Right ventricle myocardium inferior (tissue), 1 donor: ENCODE measurements at places on chromosomes 1 and 21. TPM values are rescaled to one million over a fixed set of nuclear protein-coding genes. Genes with fewer than 3 reads are reported as not detected.
A peak's percentile ranks its signal among the peaks of the same experiment; 100 is the strongest.

GRCh38 chr1:54838565-54839180 is 37.5 kb upstream of the TTC22 start:
- no peak for DNase-seq

DNA sequence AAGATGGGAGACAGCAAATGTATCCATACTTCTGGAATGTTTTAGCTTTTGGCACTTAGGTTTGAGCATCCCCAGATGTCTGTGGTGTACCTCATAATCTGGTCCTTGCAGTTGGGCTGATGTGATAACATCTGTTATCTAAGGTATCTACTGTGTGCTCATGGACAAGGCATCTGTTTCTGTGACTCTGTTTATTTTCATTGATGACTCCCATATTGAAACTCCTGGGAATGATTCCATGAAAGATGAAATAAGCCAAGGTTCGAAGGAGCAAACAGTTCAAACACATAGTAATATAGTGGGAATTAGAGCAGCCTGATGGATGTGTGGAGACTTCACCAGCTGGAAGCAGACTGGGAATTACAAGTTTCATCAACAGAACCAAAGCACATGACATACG is 20.7 kb upstream of the TRIM45 start:
- DNase-seq, result no peak

DNA sequence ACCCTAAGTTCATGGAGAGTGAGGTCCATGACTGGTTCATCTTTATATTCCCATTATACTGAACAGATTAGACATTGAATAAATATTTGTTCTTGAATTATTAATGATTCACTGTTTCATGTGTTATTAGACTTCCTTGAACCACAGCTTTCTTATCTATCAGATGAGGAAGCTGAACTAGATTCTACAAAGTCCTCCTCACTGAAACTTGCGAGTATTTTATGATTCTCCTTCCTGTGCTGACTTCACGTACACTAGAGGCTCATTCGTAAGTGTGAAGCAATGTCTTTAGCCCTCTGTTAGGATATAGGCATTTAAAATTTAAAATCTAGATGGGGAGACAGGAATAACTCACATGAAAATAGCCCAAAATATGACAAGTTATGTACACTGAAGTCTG is 95.6 kb upstream of the IRF2BP2 start:
- DNase-seq, result no peak

DNA sequence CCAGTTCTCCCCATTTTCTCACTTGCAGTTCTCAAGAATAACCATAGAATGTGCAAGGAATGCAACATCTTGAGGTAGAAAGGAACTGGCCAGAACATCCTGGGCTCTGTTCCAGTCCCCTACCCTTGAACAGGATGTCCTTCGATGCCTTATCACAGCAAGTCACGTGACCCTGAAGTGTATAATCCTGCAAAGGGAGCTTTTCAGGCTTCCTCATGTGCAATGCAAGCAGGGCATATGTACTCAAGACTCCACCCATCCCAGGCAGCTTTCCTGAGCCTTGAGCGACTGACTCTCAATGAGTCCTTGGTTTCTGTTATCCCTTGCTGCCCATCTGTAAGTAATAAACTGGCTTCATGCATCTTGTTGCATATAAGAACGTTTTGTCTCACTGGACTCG is 311.0 kb downstream of the MRPL39 start:
- DNase-seq, result no peak

DNA sequence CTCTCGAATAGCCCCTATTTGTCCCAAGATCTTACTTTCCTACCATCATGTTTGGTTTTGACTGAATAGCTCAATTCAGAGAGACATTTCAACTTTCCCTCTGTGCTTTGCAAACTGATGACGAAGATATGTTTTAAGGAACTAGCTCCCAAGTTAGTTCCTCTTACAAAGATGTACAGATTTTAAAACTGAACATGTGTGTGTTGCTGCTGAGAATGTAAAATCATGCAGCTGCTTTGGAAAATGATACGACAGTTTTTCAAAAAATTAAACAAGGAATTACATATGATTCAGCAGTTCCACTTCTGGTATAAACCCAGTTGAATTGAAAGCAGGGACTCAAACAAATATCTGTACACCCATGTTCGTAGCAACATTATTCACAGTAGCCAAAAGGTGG is 33.6 kb downstream of the KIF26B start:
- no peak for DNase-seq

- no peak for DNase-seq
Observed at GRCh38 chr1:117555806-117556205, 50.0 kb upstream of the TENT5C start.

DNA sequence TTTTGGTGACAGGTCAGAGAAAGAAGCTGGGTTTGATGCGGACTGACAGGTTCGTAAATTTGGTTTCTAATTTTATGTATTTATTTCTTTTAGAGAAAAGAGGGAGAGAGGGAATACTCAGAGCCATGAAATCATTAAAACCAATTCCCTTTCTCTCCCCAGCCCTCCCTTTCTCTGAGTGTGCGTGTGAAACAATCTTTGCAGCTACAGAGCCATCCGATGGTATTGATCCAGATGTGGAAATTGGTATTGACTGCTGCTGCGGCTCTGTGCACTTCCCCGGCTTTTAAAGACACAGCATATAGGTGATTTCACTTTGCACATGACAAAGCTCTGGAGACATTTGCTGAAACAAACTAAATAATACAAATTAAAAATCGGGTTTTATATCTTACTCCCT is 42.4 kb upstream of the PBX1 start:
- no peak for DNase-seq

DNA sequence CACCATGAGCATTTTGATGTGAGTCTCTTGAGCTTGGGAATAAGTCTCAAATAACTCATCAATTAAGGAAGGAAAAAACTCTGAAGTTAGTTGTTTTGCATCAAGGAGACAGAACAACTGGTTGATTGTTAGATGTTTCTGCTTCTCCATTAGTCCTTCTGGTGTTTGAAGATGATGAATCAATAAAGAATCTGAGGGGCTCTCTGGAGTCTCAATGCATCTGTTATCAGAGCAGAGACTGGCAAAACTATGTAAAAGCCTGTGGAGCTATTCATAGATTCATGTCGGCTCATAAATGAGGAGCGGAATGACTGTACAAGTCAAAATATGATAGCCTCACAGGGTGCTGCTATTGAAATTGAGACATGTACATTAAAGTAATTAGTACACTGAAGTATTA is 73.3 kb upstream of the ZC3H11B start:
- DNase-seq, result no peak

DNA sequence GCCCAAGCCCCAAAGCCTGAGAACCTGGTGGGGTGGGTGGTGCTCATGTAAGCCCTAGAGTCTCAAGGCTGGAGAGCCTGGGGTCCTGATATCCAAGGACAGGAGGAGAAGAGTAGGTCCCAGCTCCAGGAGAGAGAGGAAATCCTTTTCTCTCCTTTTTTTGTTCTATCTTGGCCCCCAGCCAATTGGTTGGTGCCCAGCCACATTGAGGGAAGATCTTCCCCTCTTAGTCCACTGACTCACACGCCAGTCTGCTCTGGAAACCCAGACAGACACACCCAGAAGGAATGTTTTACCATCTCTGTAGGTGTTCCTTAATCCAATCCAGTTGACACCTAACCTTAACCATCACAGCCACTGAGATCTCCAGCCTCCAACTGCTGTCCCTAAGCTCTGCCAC is 16.2 kb upstream of the LIN9 start:
- no peak for DNase-seq

GRCh38 chr1:94609619-94610018 is 68.1 kb upstream of the F3 start:
- DNase-seq, result no peak

DNA sequence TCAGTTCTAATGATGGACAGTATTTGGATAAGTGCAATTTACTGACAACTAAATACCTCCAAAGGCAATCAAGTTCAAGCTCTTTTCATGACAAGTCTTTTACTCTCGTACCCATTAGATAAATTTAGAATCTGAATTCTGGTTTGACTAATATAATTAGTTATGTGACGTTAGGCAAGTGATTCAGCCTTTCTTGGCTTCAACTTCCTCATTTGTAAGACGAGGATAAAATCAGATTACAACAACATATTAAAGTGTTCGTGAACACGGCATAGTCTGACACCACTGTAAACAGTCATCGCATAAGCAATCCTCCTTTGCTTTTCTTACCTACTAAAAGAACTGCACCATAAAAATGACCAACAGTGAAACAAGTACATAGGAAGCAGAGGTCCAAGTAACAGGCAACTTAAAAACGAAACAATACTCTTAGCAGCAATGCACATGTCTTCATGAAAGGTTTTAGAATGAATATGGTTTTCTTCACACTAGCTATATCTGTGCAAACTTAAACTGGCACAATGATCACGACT is 25.7 kb downstream of the COA6 start:
- DNase-seq, result no peak

GRCh38 chr1:236039740-236040685 is 24.9 kb downstream of the NID1 start:
- DNase-seq, result no peak

- no peak for DNase-seq
Observed at GRCh38 chr1:186849271-186849671, 20.5 kb downstream of the PLA2G4A start.

DNA sequence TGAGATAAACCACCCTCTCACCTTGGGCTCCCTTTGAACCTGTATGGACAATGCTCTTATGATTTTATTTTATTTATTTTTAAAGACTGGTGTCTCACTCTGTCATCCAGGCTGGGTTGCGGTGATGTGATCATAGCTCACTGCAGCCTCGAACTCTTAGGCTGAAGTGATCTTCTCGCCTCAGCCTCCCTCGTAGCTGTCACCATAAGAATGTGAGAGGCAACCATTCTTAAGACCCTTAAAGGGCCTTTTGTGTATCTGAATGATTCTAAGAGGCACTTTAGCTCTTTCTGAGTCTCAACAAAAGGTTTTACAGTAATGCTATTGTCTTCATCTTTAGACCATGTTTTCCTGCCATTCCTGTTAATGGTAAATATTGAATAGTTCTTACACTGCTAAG is 67.0 kb downstream of the IVNS1ABP start:
- no peak for DNase-seq

GRCh38 chr1:7487766-7488474 is 283.2 kb upstream of the VAMP3 start:
- DNase-seq, result no peak

DNA sequence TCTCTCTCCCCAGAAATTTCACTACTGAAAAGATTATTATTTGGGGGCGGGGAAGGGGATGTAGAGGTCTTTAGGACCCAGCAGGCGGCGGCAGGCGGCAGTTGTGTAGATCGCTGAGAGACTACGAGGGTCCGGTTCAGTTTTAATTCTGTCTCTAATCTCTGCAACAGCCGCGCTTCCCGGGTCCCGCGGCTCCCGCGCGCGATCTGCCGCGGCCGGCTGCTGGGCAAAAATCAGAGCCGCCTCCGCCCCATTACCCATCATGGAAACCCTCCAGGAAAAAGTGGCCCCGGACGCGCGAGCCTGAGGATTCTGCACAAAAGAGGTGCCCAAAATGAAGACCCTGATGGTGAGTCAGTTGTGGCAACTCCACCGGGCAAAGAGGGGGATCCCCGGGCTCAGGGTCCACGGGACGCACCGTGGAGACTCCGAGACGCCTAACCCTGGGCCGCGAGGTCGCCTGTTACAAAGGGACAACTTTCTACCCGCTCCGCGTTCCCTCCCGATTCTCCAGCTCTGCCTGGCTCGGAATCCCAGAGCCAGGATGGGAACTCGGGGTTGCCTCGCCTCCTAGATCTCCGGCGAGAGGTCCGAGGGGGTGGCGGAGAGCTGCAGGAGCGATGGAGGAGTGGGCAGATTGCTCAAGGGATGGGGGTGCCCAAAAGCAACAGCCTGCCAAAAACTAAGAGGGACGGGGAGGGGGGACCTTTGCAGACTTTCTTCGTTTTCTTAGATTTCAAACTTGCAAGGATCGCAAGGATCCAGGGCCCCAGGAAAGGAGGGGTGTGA is at the start of gene ST6GALNAC5:
Gene ST6GALNAC5 (plus strand): TSS at position 139 of the 789 bp plus-strand sequence.
- no peak for DNase-seq

DNA sequence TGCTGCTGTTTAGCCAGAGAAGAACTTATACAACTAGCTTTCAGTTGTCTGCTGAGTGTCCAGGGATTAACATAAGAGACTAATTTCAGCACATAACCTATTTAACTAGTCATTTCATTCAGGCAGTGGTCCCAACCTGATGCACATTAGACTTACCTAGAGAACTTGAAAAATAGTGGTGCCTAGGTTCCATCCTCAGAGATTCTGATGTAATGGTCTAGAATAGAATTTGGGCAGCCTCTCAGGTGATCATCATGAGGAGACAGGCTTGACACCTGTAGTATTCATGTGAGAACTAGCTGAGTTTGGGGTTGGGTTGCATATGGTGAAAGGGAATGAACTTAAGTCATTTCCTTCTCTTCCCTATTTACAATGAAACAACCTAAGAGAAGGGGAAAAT is 24.8 kb downstream of the CNST start:
- no peak for DNase-seq

GRCh38 chr1:50568782-50569181 is 145.5 kb upstream of the DMRTA2 start:
- DNase-seq, result no peak

DNA sequence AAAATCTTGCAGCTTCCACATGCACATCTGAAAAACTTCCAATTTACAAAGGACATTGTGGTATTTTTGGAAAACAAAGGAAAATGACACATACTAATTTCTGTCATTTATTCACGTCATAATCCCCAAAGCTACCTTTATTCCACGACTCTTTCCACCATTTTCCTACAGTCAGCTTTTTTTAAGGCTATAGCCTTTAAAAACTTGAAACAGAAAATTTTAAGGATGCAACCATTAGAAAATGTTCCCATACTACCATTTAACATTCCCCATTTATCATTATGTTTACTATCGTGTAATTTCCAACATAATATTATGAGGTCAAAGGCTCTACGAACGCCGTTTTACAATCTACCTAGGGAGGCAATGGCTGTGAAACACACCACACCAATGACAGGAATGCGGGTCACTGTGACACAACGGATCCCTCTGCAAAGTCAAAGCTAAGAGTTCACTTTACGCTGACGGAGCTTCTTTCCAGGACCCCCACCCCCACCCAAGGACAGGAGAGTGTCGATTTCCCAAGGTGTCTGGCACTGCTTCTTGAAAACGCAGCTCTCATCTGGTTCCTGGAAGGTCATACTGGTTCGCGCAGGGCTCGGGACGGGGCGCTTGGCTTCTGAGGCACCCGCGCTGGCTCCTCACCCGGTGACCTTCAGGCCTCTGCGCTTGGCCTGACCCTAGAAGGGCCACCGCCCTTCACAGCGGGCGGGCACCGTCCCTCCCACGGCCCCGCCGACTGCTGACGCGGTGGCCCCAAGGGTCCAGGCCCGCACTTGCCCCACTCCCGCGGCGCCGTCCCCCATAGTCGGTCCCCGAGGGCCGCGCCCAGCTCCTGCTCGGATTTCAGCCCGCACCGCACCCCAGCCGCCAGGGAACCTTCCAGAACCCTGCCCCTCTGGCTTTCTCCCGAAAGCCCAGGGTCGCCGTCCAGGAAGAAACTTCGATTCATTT is 50.5 kb upstream of the ATF3 start:
- peak; percentile 81 for DNase-seq

The PHLDA3 gene
- total RNA-seq, result 24.3 TPM

The COL24A1 gene
- total RNA-seq, result 1.6 TPM

The ARHGAP30 gene
- total RNA-seq, result 3.7 TPM

The KLF17 gene
- not detected for total RNA-seq

The WNT2B gene
- 1.5 TPM for total RNA-seq

The CCDC27 gene
- total RNA-seq, result not detected
